ENCODE measurements at places on chromosomes 1 and 21.
A peak's percentile ranks its signal among the peaks of the same experiment; 100 is the strongest.

DNA sequence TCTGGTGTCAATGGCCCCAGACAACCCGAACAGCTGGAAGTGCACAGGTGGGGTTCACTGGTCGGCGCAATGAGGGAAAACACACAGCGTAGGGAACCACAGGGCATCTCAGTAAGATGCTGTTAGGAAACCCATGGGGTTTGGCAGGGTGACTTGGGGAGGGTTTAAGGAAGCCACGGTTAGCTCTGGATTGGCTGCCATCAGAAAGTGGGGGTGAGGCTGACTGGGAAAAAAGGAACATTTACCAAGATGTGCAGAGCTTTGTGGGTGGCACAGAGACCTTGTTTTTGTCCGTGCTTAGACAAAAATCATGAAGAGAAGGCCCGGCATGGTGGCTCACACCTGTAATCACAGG is 11.0 kb downstream of the ALDH4A1 start:
- DNase-seq: no peak

- DNase-seq: no peak
Measured at GRCh38 chr1:20666146-20666545, 5.0 kb upstream of the DDOST start.

DNA sequence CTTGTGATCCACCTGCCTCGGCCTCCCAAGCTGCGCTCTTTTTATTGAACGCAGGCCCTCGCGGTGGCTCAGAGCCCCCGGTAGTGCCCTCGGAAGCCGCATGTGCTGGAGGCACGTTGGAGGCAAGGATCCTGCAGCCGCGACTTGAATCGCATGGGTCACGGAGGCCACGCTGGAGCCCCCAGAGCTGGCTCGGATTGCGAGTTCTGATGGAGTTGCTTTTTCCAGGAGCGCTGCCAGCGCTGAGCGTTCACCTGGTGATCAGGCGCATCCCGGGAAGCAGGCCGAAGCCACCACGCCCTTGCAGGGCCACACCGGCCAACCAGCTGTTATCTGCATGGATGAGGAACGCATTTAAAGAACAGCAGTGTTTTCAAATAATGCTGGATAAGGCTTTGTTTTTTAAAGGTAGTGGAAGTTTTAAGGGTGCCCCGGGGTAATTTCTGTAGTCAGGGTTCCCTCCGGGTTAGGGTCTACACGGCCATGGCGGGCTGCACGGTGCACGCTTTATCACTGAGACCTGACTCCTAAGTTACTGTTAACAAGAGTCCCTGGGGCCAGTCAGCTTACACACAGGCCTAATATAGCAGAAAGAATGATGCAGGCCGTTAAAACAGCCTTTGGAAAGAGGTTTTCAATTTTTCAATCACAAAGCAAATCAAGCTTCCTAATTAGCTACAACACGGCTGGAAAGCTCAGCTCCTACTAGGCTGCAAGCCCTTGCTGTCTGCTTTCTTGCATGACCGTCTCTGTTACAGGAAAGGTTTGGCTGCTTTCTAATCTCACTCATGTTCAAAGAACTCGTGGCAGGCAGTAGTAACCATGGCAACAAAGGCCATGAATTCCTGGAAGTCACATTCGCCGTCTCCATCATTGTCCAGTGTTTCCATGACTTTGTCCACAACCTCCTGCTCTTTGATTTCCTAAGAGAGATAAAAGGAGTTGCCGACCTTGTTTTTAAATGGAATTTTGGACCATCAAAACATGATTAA is 6.0 kb downstream of the S100B start:
- no peak for DNase-seq

DNA sequence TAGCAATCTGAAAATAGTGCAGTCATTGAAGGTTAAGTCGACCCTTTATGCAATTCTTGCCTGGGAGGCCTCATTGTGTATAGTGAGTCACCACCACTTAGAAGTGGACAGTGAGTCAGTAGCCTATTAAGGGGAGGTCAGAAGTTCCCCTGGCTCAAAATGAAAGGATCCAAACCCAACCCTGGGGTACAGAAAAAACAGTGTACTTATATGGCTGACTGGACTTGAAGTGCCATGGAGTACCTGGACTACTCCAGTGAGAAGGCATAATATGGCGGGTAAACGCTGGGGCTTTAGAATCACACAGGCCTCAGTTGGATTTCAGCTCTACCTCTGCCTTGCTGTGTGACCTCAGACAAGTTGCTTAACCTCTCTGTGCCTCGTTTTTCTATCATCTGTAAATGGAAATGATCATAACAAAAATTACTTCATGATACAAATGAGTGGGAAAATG is 2.2 kb upstream of the BCL9 start:
- DNase-seq: peak; percentile 95

GRCh38 chr1:175540896-175541645 is 202.3 kb downstream of the TNR start:
- no peak for DNase-seq

DNA sequence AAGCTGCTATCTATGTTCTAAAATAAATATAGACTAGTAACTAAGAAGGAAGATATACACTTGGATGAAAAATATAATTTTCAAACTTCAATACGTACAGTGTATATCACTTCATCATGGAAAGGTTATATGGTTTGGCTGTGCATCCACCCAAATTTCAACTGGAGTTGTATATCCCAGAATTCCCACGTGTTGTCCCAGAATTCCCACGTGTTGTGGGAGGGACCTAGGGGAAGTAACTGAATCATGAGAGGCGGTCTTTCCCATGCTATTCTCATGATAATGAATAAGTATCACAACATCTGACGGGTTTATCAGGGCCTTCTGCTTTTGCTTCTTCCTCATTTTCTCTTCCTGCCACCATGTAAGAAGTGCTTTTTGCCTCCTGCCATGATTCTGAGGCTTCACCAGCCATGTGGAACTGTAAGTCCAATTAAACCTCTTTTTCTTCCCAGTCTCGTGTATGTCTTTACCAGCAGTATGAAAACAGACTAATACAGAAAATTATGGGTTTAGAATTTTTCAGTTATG is 10.7 kb downstream of the NEGR1 start:
- DNase-seq: no peak

- DNase-seq: peak; percentile 58
Measured at GRCh38 chr1:162056043-162056442, 13.4 kb upstream of the NOS1AP start.

DNA sequence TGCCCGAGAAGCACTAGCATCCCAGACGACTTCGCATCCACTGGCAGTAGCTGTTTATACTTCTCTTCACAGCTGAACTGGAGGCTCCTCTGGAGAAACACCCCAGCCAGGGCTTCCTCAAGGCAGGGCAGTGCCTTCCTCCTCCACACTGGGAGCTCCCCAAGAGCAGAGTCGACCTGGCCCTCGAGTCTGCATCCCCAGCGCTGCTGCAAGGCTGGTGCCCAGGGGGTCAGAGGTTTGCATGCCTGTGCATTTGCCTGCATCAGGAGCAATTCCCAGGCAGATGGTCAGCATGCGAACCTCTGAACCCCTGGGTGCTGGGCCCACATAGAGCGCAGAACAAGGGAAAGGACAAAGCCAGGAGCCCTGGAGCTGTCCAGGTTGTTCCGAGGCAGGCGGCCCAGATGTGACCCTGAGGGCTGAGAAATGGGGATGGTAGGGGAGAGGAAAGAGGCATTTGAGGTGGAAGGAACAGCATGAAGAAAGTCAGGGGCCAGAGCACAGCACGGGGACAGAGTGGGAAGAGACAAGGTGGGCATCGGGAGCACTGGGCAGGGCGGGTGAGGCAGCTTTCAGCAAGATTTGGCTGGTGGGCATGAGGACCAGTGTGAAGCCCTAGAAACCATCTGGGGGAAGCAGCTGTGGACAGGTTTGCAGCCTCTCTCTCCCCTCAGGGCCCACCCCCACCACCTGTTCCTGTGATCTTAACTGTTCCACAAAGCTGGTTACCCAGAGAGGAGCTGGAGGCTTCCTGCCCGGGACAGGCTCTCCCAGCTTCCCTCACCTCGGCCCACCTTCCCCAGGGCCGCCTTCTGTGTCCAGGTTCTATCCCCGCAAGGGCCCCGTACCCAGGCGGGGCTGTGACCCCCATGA is 6.4 kb upstream of the S100A8 start:
- no peak for DNase-seq

DNA sequence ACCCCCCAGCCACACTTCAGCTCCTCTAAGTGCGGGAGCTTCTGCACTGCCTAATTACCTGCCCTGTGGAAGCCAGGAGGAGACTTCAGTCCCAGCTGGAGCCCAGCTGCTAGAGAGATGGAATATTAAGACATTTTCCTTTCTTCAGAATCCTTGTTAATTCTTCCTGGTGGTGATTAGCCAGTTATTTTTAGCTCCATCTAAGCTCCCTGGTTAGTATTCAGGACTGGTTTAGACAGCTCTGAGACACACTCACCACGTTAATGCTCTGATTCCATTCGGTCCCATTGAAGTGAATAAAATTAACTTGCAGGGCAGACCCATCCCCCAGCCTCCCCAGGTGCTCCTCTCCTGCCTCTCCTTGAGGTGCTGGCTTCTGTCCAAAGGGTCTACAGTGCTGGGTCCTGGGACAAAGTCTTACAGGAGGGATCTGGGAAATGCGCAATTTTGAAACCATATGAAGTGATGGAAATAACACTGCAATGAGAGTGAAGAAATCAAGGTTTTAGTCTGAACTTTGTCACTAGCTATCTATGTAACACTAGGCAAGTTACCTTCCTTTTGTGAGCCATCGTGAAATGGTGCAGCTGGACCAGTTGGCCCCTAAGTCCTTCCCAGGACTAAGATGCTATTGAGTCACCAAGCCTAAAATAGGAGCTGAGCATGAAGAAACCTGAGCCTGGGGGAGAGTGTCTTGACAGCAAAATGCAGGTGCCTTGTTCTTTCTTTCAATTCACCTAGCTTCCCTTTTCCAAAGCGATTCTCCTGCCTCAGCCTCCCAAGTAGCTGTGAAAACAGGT is 117.4 kb upstream of the ATP1A1 start:
- no peak for DNase-seq

DNA sequence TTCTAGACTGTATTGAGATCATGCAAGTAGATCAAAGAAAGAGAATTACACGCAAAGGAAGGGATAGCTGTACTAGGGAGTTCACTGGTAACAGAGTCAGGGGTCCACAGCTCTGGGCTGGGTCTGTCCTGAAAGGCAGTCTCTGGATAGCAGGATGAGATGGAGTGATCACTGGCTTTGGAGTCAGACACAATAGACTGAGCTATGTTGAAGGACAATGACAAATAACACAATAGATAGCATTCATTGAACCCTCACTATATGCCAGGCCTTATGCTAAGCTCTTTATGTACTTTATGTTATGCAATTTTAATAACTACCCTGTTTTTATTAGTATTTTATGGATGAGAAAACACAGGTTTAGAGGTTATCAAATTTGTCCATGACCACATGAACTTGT is 10.0 kb upstream of the DNAJC6 start:
- no peak for DNase-seq

GRCh38 chr1:5934058-5934884 is 58.0 kb downstream of the NPHP4 start:
- DNase-seq: no peak

DNA sequence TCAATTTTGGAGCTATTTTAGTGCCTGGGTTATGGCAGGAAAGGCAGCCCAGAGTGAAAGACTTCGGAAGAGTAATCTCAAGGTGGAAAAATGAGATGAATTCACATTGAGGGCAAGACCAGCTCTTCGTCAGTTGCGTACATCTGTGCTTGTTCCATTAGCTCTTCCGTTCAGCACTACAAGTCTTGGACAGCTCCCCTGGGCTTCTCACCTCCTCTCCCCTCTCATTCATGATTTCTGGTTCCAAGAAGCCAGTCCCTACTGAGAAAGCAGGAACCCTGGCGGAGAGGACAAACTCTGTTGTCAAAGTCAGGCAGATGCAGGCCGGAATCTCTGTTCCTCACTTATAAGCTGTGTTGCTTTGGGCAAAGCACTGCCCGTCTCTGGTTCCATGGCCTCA is 76.5 kb downstream of the ACTL8 start:
- DNase-seq: peak; percentile 60

DNA sequence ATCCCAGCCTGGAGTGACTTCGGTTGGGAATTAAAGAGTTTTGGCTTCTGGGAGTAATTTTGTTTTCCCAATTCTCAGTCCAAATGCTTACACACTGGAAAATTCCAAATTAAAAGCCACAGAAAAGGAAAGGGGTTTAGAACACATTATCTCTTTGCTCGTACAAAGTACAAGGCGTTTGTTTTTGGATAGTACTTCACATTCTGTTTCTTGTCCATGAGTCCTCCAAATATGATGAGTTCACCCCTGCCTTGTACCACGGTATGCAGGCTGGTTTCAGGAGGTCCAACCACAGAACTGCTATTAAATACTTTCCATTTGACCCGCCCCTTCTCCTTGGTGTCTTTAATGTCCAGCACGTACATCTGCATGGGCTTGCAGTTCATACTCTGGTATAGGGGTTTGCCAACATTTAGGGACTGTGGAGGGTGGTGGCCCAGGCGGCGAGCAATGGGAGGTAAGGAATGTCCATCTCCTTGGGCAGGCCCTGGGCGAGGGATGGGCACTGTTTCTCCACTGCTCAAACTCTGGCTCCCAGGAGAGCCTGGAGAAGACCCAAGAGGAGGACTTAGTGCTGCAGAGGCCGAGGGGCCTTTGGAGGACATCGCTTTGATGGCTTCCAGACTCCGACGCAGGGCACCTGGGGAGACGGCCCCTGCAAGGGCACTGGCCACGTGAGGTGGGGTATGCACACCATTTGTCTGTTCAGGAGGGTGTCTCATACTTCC is 13.7 kb upstream of the CPLANE2 start:
- DNase-seq: peak; percentile 40

GRCh38 chr1:14259191-14259757 is 339.2 kb upstream of the KAZN start:
- no peak for DNase-seq

DNA sequence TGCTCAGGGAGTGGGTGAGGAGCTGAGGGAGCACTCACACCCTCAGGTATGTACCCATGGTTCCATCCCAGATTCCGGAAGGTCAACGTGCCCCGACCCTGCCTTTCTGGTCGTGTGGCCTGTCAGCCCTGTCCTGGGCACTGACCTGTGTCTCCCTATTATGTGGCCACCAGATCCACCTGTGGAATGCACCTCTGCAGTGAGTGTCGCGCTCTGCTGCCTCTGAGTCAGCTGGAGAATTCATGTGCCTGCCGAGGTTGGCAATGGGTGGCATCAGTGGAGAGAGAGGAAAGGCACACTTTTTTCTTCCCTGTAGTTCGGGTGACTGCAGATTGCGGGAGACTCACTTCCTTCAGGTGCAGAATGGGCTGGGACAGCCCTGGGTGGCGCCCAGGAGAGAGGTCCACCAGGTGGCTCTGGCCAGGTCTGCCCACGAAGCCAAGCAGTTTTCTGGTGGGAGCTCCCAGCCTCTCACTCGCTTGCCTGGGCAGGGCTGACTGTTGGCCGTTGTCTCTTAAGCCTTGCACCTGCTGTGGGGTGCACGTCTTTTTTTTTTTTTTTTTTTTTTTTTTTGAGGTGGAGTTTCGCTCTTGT is 176.1 kb upstream of the TMEM51 start:
- no peak for DNase-seq

- no peak for DNase-seq
Measured at GRCh38 chr1:202856014-202856413, 32.9 kb downstream of the RABIF start.

GRCh38 chr1:118340928-118341910 is 156.2 kb upstream of the SPAG17 start:
- no peak for DNase-seq

DNA sequence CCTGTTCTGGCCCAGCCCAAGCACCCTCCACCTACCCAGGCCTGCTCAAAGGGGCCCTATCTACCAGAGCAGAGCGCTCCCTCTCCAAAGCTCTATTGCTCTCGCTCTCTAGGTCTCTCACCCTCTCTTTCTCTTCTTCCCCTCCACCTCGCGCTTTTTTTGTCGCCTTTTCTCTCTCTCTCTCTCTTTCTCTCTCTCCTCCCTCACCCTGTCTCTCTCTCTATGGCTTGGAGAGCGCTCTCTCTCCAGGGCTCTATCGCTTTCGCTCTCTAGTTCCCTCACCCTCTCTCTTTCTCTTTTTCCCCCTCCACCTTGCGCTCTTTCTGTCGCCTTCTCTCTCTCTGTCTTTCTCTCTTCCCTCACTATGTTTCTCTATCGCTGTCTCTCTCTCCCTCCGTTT is 3.4 kb upstream of the ZNF678 start:
- DNase-seq: no peak
